ENCODE measurements at places on chromosomes 5 and 9.

- no peak for DNase-seq
Observed at GRCh38 chr9:38332625-38333024, 59.9 kb upstream of the ALDH1B1 start.

DNA sequence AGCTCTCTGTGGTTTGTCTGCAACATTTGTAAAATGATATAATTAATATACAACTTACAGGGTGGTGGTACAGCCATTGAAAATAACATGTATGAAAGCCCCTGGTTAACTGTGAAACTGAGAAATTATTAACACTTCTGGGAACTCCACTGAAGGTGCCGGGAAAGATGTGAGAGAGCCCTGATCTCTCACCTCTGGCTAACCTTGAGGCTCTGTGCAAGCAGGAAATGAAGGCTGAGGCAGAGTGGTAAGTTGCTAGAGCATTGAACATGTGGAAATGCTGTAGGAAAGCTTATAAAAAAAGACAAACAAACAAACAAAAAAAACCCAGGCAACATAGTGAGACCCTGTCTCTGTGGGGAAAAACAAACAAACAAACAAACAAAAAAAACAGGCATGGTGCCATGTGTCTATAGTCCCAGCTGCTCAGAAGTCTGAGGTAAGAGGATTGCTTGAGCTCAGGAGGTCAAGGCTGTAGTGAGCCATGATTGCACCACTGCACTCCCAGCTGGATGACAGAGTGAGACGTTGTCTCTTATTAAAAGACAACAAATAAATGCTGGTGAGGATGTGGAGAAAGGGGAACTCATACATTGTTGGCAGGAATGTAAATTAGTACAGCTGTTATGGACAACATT, 7.5 kb downstream of the CATSPER3 start:
- DNase-seq, result no peak

GRCh38 chr5:88854769-88855168, 28.2 kb downstream of the MEF2C start:
- no peak for DNase-seq

- DNase-seq, result no peak
Observed at GRCh38 chr9:3740690-3741419, 215.1 kb upstream of the RFX3 start.

DNA sequence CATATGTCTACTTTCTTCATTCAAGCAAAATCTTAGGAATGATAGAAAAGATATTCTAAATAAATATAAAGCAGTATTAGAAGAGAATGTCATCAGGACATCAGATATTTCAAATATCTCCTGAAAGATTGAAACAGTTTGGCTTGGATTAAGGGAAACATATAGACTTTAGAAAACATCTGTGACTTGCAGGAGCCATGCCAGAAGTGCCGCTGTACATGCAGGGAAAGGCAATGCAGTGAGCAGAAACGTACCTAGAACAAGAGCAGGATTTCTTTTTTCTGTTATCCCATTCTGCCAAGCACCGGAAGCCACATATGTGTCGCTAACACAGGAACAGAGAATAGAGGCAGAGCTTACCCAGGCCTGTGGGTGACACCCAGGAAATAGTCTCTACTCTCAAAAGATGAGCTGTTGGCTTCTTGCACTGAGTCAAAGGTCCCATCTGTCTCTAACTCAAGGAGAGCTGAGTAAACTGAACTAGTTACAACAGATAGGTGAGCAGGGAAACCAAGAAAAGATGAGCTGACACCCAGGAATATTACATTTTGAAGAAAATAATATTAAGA, 5.8 kb downstream of the ADAMTS19 start:
- no peak for DNase-seq

DNA sequence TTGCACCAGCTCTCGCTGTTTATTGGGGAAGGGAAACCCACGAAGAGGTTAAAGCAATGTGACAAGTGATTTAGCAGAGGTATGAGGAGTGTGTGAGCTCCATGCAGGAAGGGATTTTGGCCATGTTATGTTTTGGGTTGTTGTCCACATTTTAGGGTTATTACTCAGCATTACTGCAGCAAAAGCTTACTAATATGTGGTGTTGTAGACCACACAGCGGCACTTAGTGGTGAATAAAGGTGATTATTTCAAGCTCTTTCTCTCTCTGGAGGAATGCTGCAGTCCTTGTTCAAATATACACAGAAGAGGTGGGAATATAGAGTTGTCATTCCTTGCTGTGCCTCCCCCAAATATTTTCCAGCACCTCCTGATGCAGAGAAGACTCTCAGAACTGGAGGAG, 29.7 kb upstream of the AKNA start:
- DNase-seq, result no peak

GRCh38 chr5:27652505-27652904, 614.1 kb upstream of the CDH9 start:
- DNase-seq, result no peak

DNA sequence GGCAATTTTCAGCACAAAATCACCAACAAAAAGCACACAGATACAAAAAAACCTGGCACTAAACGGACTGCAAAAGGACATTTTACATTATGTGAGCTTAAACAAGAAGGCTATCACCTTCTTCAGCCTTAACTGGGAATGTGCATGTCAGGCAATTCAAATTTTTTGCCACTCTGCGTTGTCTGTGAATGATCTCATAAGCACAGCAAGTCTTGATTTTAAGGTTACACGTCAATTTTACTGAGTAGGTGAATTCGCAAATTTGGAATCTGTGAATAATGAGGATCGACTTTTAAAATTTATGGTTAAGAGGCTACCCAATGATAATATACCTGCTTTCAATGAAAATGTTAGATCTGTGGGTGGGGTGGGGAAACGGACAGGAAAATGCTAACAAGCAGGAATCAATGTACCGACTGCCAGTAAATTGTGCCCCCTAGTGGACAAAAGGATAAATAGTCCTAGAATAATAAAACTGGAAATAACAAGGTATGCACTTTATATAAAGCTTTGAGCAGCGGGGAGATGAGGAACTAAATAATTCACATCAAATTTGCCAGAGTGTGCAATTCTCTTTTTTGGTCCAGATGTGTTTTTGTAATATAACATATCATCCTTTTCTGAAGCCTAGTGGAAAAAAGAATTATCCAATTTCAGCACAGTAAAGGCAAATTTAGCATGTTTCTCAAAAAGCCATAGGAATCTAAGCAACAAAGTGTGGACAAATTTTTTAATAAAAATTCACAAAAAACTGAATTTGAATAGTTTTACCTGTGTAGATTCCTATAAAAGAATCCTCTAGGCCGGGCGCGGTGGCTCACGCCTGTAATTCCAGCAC, 20.5 kb downstream of the EQTN start:
- no peak for DNase-seq

DNA sequence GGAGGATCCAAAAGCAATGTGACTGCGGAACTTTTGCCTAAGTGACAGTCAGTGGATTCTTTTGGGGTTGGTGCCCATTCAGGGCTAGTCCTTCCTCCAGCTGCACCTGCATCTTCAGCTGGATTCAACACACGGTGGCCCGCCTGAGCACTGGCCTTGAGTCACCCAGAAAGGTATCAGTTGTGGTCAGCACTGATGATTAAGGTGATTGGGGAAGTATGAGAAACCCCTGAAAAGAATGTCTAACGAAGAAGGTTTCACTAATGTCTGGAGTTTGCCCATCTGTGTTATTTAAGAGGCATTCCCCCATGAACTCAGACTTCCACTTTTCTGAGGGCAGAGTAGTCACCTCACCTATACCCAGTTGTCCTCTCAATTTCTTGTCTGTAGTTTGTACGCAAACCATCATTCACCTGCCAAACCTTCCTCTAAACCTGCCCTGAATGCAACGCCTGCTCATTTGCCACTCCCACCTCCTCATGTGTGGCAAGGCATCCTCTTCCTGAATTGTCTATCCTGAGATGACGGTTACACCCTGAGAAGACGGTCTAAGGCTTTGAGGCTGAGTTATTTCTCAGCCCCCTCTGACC, 27.2 kb downstream of the CSF2 start:
- no peak for DNase-seq

GRCh38 chr5:1519631-1520210, 4.0 kb downstream of the LPCAT1 start:
- DNase-seq, result no peak

GRCh38 chr9:4585135-4585534, 77.0 kb upstream of the PLPP6 start:
- DNase-seq, result no peak

DNA sequence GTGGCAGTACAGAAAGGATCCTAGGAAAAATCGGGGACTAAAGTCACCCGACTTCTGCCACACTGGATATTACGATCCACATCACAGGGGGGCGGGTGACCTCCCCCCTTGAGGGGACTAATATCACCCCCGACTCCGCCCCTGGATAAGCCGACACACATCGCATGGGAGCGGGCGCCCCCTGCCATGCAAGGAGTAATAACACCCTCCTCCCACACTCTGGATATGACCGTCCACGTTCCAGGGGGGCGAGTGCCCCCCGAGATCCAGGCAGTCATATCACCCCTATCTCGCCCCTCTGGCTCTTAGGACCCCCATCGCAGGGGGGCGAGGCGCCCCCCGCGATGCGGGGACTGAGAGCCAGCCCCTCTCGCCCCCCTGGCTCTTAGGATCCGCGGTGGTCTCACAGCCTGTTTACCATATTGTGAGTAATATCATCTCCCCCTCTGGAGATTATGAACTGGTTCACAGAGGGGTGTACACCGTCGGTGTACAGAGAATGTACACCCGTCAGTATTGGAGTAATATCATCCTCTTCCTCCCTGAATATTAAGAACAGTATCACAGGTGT, 423.0 kb downstream of the DIRAS2 start:
- no peak for DNase-seq

Measured in stimulated activated CD8-positive, alpha-beta memory T cell treated with anti-CD3 and anti-CD28 coated beads, Interleukin-15, amount 100 ng/mL, for 24 hours (primary cell).